ENCODE measurements at places on chromosomes 7 and 10.

- no peak for DNase-seq
These were observed 110.4 kb downstream of the RBM20 start for GRCh38 chr10:110754375-110755105.

- no peak for DNase-seq
These were observed 18.5 kb upstream of the LMOD2 start for GRCh38 chr7:123637203-123637602.

- DNase-seq, result no peak
These were observed 68.9 kb upstream of the ZNF33B start for GRCh38 chr10:42707234-42707633.

GRCh38 chr10:35041502-35041879 lies 48.6 kb downstream of the CUL2 start:
- DNase-seq, result no peak

DNA sequence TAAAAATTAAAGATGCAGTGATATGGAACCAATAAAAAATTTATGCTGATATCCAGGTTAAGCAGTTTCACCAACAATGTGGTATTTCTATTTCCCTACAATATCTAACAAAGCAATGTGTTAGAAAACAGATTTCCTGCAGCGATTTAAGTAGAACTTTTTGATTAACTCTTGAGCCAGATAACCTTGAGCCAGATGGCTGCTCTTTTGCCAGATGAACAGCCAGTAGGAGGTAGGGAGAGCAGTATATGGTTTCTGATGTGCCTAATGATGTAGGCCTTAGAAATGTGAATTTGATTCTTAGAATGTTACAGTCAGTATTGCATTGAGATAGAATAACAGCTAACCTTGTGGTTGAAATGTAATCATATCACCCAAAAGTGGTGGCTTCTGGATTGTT lies 31.1 kb downstream of the STAMBPL1 start:
- no peak for DNase-seq

DNA sequence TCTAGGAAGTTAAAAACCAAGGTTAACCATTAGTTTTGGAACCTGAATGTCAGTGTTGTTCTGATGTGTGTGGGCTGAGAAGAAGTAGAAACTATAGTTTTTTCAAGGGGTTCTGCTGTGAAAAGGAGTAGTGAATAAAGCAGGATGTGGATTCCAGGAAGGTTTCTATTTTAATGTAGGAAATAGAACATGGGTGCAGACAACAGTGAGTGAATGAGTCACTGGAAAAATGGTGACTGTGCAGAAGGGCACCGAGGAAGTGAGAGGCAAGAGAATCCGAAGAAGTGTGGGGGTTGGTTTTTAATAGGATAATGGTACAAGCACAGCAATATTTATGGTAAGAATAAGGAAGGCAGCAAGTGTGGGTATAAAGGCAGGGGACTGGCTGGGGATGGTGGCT lies 120.4 kb downstream of the ARHGAP21 start:
- DNase-seq, result no peak

GRCh38 chr10:50625649-50626132 lies 1.9 kb upstream of the SGMS1 start:
- no peak for DNase-seq

GRCh38 chr10:108427146-108427545 lies 1262.6 kb upstream of the SORCS1 start:
- DNase-seq, result no peak

DNA sequence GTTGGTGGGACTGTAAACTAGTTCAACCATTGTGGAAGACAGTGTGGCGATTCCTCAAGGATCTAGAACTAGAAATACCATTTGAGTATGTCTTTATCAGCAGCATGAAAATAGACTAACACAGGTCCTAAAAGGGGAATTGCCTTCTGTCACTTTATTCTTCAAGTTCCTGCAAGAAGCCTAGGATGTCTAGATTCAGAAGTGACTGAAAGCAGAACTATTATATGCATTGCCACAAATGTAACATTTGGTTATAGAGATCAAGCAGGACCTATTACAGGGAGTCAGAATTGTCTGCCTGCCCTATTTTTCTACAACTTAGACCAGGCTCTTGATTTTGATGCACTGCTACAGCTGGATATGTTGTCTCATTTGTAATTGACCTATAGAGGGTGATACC lies 364.7 kb downstream of the SORCS1 start:
- DNase-seq, result no peak

- no peak for DNase-seq
These were observed 328.7 kb downstream of the CXCL12 start for GRCh38 chr10:44056206-44056605.

DNA sequence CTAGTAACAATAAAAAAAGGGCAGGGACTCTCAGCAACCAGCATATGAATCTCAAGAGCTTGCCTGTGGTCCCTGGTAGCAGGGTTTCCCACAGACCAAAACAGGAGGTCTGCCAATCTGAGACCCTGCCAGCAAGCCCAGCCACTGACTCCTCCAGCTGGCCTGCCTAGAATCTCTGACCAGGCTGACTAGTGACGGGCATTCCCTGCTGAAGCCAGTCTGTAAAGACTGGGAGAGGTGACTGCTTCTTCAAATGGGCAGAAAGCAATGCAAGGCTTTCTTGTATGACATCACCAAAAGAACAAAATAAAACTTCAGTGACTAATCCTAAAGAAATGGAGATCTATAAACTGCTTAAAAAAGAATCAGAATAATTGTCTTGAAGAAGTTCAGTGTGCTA lies 249.4 kb downstream of the TCF7L2 start:
- DNase-seq, result no peak

GRCh38 chr10:5036511-5036910 lies 32.9 kb upstream of the AKR1C2 start:
- no peak for DNase-seq

GRCh38 chr7:97733276-97734161 lies 1.6 kb downstream of the TAC1 start:
- DNase-seq, result no peak

- no peak for DNase-seq
These were observed 209.6 kb downstream of the EBF3 start for GRCh38 chr10:129754211-129755050.

DNA sequence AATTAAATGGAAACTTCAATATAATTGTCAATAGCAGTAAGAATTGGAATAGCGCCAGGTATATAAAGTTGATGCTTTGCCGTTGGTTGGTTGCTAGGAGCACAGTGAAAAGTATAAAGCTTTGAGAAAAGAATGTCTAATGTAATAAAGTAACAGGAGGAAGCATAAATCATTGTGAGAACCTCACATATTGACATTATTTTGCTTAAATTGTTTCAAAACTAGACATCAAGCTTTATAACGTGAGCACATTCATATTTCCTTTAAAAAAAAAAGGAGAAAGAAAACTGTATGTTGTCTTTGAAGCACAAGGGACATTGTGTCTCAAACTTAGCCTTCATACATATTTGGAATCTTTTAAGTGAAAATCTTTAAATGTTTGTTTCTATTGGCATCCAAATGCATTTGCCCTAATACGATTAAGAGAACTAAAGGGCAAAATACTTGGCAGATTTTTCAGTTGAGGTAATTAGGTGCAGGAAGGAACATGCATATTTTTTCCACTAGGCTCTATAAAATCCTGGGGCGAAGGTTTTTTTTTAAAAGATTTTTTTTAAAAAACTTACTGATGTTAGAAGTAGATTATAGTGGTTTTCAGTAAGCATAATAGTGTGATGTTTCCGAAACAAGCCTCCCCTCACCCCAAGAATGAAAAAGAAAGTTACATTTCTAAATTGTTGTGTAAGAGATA lies 92.4 kb downstream of the ARID5B start:
- DNase-seq, result peak; percentile 45

- DNase-seq, result no peak
These were observed 50.3 kb upstream of the SLC29A3 start for GRCh38 chr10:71268758-71269157.

DNA sequence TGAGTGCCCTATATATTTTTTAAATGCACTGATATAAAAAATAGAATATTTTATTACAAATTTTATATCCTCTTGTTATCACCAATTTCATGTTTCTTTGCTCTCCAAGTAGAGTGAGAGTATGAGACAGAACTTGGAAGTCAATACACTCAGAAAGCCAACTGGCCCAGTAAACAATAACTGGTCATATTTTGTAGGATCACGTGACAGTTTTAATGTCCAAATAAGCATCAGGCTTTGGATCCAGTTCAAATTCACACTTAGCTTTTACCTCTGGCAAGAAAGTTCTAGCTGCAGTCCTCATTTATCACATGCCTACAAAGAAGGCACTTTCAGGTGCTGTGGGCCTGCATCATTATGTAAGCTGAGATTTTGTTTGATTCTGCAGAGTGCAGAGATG lies 21.6 kb upstream of the TPK1 start:
- no peak for DNase-seq

- DNase-seq, result no peak
These were observed 98.3 kb downstream of the TMEM130 start for GRCh38 chr7:98771519-98771918.

- DNase-seq, result peak; percentile 76
These were observed 103.9 kb downstream of the CUBN start for GRCh38 chr10:17025444-17026295.

DNA sequence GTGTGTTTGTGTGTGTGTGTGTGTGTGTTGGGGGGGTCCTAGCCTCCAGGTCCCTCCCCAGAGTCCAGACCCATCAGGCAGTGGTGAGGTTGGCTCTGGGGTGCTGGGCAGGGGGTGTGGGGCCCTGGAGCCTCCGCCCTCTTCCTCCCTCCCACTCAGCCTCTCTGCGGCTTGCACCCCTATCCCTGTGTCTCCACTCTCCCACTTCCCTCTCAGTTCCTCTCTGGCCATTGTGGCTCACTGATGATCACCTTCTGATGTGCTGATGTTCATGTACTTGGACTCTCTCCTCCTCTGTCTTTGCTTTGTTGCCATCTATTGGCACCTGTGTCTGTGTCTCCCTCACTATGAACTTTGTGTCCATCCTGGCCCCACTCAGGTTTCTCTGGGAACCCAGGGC lies 298.7 kb downstream of the ZEB1 start:
- no peak for DNase-seq

- DNase-seq, result no peak
These were observed 166.7 kb upstream of the SH2B2 start for GRCh38 chr7:102119925-102120324.

GRCh38 chr7:28749638-28750037 lies 208.5 kb downstream of the TRIL start:
- DNase-seq, result no peak

DNA sequence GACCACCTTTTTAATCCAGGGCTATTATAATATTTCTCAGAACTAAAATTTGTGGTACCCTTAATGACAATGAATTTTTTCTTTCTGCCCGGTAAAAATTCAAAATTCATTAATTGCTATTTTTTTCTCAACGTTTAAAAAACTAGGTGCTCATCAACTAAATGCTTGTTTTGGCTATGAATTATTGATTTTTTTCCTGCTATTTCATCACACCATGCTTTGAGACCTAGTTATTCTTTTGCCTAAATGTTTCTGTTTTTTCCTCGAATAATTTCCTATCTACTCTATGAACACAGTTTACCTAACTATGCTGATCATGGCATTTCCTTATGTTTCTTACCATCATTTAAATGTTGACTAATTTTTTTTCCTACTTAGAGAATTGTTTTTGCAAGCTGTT lies 5.6 kb upstream of the CD36 start:
- DNase-seq, result no peak

GRCh38 chr7:150902078-150903033 lies 50.0 kb downstream of the AOC1 start:
- DNase-seq, result no peak

DNA sequence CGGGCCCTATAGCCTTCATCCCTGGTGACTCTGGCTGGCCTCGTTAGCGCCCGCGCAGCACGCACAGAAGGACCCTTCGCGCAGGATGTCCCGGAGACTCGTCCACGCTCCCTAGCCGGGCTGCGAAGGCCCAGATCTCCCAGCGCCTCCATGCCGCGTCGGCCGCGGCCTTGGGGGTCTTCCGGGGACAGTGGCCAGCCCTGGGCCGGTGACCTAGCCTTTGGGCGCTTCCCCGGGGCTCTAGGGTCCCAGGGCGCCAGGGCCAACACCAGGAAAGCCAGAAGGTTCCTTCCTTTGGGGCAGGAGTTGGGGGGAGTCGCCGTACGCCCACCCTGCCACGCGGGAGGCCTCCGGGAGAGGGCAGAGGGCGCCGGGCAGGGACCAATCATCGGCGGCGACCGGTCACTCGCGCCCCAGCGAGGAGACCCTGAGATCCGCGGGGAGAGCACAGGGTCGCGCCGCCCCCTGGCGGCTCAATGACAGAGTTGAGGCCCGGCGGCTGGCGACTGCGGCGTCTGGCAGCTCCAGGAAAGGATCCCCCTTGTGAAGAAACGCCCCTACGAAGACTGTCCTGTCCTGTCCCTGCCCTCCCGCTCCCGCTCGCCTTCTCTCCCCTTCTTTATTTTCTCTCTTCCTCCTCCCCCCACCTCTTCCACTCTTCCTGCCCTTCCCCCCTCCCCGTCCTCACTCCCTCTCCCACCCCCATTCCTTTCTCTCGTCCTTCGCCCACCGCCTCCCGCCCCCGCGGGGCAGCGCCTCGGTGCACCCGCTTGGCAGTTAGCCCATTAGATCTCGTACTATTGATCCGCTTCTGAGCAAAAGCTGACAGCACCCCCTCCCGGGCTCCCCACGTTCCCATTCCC lies 62.3 kb upstream of the LBX1 start:
- peak; percentile 35 for DNase-seq

- no peak for DNase-seq
These were observed 36.0 kb upstream of the LEP start for GRCh38 chr7:128205068-128205467.

GRCh38 chr7:131950758-131951157 lies 394.3 kb upstream of the PODXL start:
- no peak for DNase-seq

DNA sequence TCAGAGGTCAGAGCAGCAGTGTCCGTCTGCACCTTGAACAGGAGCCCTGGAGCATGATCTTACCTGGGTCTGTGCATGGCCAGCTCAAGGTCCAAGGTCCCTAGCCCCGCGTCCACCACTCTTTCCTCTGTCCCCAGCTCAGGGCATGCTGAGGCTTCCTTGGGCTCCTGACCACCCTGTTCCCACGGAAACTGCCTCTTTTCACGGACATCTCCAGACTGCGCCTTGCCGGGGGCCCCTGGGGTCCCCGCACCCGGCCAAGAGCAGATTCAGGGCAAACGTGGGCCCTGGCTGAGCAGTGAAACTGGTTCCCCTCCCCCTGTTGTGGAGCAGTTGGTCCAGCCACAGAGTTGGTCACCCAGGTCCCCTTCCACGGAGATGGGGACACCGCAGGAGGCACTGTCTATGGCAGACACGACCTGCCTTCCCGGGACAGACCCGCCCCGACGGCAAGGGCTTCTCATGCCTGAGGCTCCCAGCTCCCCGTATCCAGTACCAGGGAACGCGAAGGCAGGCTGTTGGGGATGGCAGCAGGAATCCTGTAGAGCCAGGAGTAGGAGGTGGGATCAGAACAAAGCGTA lies 217.4 kb upstream of the PPP2R2D start:
- DNase-seq, result no peak

GRCh38 chr7:46675456-46675855 lies 754.4 kb upstream of the IGFBP3 start:
- no peak for DNase-seq

GRCh38 chr7:132739271-132739955 lies 163.1 kb upstream of the PLXNA4 start:
- DNase-seq, result no peak
